M059J (cell line): ENCODE measurements at places on chromosomes 6 and 20. TPM values are rescaled to one million over a fixed set of nuclear protein-coding genes. Genes with fewer than 3 reads are reported as not detected.

ELOVL2 gene
- 6.2 and 7.1 TPM in 2 replicates for total RNA-seq

MLIP gene
- not detected in 2 replicates for total RNA-seq

MAVS gene
- 20.8 and 39.5 TPM in 2 replicates for total RNA-seq

TMC2 gene
- total RNA-seq: not detected in 2 replicates

OR2H1 gene
- total RNA-seq: not detected in 2 replicates

CFB gene
- 7.8 and 8.4 TPM in 2 replicates for total RNA-seq

ZNF341 gene
- total RNA-seq: 1.7 and 2.6 TPM in 2 replicates
